Suppressor macrophage (primary cell): ENCODE measurements at places on chromosomes 5 and 9.

DNA sequence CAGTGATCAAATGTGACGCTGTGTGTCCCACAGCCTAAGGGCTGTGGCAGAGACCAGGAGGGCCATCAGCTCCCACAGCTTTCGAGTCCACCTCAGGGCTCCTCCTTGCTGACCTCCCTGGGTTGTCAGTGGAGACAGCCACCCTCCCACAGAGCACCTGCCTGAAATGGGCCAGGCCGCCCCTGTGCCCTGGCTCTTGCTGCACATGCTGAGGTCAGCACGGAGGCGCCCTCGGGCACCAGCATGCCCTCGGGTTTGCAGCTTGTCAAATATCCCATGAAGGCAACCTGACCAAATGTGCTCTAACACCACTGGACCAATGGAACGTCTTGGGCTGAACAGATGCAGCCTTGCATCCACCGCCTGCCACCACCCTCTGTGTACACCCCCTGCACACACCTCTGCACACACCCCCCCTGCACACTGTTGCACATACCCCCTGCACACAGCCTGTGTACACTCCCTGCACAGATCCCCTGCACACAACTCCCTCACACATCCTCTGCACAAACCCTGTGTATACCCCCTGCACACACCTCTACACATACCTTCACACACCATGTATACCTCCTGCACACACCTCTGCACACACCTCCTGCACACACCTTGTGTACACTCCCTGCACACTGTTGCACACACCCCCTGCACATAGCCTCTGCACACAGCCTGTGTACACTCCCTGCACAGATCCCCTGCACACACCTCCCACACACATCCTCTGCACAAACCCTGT is 2.0 kb upstream of the CEP72 start:
- no peak for DNase-seq

DNA sequence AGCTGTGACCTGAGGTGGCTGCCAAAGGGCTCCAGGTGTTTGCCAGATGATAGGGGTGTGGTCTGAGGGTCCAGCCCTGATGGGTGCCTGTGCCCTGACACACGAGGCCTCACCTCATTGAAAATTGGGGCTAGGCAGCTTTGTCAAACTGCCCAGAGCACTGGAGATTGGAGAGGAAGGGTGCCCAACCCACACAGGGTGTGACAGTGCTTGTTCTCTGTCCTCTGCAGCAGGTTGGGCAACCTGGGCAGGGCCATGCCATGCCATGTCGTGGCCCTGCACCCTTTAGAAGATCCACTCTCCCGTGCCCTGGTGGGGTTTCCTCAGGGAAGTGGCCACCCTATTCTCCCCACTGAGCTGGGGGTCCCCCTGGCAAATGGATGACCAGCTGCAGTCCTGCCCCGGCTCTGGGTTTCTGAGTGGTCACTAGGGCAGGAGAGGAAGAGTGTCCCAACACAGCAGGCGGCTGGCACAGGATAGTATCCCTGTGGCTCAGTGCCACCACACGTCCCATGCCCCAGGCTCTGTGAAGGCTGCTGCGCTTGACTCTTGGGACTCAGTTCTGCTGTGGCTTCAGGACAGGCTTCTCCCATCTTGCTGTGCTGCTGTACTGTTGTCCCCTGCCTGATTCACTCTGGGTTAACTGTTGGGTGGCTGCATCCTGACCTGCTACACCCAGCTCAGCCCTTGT is 100.8 kb upstream of the PITX1 start:
- DNase-seq = peak; percentile 45

GRCh38 chr5:145787001-145787400 is 48.1 kb downstream of the PRELID2 start:
- no peak for DNase-seq

DNA sequence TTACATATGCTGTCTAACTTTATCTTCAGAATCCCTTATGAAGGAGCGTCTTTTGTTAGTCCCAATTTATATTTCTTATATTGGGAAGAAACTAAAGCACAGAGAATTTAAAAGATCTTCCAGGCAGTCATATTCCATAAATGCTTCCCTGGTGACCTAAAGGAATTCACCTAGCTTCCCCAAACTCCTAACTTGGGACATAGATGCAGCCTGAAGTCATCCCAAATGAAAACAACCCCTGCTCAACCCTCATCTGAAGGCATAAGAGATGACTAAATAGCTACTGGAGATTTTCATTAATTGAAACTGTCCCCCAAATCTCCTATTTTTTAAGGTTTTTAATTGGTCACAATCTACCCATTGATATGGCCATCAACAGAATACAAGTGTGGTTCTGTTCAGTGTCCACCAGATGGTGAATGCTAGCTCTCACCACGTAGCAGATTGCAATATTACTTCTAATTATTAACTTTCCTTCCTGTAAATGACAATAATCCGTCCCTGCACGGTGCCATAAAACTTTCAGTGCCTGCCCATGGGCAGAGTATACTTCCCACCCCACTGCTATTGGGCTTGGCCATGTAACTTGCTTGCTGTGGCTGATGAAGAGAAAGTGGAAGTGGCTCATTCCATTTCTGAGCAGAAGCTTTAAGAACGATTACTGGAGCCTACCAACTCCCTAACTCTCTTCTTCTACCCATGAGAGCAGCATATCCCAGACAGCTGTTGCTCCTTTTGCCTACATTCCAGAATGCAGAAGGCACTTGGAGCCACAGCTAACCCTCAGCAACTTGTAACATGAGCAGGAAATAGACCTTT is 18.7 kb downstream of the PRUNE2 start:
- DNase-seq = no peak

GRCh38 chr5:76000582-76000981 is 82.6 kb upstream of the SV2C start:
- no peak for DNase-seq

GRCh38 chr9:76323490-76323889 is 70.7 kb downstream of the RFK start:
- DNase-seq = no peak

DNA sequence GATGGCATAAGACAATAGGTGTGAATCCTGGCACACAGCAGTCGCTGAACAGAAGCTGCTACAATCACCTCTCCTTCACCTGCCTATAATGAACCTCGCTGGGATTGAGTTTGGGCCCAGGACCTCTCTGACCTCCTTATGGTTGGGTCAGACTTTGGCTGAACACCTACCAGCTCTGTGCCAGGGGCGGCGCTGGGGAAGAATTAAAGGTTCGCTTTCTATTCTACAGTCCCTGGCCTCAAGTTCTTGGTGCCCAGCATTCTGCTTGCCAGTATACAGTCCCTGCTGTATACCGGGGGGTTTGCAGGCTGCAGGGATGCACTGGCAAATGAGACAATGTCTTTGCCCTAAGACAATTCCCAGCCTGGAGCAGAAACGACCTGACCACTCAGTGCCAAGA is 895 bp upstream of the STRBP start:
- no peak for DNase-seq

- DNase-seq = no peak
These were observed 34.1 kb downstream of the CD14 start for GRCh38 chr5:140598836-140599235.

GRCh38 chr5:78614816-78615215 is 33.8 kb downstream of the LHFPL2 start:
- no peak for DNase-seq

GRCh38 chr5:14925326-14925725 is 53.7 kb upstream of the ANKH start:
- DNase-seq = peak; percentile 39

- DNase-seq = no peak
These were observed 845.6 kb upstream of the CDH6 start for GRCh38 chr5:30347858-30348257.

- no peak for DNase-seq
These were observed 6.2 kb upstream of the DTWD2 start for GRCh38 chr5:118994595-118994994.

DNA sequence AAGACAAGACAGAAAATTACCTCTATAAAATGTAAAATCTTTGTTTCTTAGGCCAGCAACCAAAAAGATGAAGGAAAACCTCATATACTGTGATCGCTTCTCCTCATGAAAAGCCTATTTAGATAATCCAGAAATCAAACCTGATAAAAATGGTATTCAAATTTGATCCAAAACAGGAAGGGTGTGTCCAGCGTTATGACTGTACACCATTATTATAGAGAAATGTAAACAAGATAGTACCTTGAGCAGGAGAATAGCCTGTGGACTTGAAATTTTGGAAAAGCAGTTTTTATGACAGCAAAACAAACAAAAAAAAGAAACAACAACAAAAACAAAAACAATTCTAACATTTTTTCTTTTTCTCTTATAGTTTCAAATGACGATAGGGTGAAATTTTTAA is 1382.8 kb upstream of the CDH9 start:
- DNase-seq = no peak

DNA sequence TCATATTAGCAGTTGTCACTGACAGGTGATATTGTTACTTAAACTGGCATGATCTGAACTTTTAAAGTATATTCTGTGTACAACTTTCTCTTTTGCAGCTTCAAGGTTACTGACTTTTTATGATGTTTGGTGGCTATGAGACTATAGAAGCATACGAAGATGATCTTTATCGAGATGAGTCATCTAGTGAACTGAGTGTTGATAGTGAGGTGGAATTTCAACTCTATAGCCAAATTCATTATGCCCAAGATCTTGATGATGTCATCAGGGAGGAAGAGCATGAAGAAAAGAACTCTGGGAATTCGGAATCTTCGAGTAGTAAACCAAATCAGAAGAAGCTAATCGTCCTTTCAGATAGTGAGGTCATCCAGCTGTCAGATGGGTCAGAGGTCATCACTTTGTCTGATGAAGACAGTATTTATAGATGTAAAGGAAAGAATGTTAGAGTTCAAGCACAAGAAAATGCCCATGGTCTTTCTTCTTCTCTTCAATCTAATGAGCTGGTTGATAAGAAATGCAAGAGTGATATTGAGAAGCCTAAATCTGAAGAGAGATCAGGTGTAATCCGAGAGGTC is 5.9 kb downstream of the ZCCHC7 start:
- no peak for DNase-seq

GRCh38 chr5:15286650-15287049 is 213.3 kb upstream of the FBXL7 start:
- DNase-seq = no peak

DNA sequence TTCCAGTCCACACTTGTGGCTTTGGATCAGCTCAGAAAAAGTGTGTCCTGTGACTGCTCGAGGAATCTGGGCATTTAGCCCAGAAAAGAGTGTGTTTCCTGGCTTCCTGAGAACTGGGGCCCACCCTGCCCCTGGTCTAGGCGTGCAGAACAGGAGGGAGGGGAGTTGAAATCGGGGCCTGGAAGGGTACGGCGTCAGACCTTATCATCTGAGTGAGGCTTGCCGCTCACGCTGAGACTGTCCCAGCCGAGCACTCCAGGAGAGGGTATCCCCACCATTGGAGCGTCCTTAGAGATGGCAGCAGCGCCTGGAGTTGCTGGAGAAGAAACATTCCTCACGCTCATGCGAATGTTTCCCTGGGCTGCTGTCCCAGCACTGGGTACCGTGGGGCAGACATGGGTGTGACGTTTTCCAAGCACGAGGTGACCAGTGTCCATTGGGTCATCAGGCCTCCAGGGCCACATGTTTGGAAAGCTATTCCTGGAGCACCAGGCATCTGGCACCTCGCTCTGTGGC is 22.5 kb downstream of the NEK6 start:
- DNase-seq = no peak

- peak; percentile 90 for DNase-seq
These were observed 116.1 kb upstream of the TAF11L2 start for GRCh38 chr5:17381932-17382331.

- no peak for DNase-seq
These were observed 90.7 kb downstream of the NR3C1 start for GRCh38 chr5:143312822-143313221.

GRCh38 chr5:143179126-143179740 is 224.3 kb downstream of the NR3C1 start:
- DNase-seq = no peak
